ENCODE measurements at places on chromosomes 5 and 9.
A peak's percentile ranks its signal among the peaks of the same experiment; 100 is the strongest.

DNA sequence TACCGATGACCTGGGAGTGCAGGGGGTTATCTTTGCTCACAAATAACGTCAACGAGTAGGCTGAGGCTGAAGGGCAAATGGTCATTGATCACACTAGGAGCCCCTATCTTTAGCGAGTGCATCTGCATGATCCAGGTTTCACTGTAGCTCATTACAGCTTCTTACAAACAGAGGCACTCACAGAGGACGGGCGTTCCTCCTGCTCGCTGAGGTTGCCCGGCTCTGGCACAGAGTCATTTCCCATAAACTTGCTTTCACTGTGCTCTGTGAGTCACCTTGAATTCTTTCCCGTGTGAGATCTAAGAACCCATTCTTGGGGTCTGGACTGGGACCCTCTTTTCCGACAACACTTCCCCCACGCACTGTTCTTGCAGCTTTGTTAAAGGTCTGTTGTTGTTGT, 1.9 kb upstream of the PAEP start:
- no peak for DNase-seq

DNA sequence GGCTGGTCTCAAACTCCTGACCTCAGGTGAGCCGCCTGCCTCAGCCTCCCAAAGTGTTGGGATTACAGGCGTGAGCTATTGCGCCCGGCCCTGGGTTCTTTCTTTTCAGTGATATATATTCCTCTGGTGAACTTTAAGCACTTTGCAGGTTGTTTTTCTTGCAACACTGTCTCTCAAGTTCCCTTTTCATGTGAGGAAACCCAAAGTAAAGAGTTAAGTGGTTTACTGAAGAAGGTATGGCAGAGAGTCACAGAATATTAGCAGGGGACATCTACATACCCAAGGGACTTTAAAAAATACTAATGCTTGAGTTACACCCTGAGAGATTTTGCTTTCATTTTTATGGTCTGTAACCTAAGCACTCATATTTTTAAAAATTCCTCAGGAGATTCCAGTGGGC, 6.7 kb upstream of the GAPT start:
- no peak for DNase-seq

DNA sequence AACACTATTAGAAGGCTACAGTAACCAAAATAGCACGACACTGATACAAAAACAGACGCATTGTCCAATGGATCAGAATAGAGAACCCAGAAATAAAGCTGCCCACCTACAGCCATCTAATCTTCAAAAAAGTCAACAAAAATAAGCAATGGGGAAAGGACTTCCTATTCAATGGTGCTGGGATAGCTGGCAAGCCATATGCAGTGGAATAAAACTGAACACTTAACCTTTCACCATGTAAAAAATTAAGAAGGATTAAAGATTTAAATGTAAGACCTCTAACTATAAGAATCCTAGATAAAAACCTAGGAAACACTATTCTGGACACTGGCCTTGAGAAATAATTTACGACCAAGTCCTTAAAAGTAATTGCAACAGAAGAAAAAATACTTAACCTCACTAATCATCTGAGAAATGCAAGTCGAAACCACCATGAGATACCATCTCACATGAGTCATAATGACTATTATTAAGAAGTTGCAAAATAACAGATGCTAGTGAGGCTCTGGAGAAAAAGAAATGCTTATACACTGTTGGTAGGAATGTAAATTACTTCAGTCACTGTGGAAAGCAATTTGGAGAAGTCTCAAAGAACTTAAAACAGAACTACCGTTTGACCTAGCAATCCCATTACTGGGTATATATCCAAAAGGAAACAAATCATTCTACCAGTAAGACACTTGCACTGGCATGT, 203.3 kb upstream of the CDH9 start:
- DNase-seq, result no peak

GRCh38 chr5:67020096-67020615, 176.4 kb downstream of the CD180 start:
- DNase-seq, result no peak

- no peak for DNase-seq
These were observed 343.8 kb upstream of the CHD1 start for GRCh38 chr5:99272576-99272975.

DNA sequence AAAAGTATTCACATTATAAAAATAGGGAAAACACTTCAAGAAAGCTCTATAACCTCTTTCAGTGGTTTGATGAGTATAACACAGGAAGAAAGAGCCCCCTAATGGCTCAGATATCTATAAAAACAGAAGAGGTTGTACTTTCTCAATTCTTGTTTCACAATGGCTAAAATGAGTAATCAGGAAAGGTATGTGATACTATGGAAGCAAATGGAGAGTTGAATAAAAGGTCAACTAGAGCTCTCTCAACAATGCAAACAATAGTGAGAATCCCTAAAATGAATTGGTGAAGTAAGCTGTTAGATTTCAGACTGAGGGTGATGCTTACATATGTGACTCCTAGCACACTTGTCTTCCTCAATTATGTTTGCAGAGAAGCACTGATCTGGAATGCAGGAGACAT, 584.6 kb upstream of the CDH18 start:
- no peak for DNase-seq

DNA sequence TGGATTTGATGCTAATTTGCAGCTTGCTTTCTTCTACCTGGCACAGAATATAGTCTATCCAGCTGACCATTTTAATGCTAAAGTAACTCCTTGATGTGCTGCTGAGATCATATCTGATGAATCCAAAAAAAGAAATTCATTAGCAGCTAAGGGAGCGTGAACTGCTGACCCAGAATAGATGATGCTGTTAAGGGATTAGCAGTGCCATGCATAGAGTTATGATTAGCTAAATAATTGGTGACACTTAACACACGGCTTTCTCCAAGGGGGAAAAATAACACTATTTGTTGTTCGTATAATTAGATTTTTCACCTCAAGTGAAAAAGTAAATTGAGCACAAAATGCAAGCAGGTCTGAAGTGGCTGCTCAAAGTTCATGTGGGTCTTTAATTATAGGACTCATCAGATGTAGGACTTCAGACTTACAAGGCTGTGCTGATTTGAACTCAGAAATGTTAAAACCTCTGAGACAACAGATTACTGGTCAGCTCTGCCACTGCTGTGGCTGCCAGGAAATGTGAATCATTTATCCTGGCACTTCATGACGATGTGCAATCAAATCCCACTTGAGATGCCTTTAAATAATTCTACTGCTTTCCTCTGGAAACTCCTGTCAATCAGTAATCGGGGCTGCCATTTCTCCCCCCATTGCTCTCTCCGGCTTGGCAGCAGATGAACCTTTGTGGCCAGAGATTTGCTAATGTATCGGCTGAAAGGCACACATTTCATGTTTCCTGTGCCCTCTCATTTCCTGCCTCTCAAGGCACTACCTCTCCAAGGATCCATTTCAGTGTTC, 291.6 kb upstream of the C9orf72 start:
- DNase-seq, result no peak

DNA sequence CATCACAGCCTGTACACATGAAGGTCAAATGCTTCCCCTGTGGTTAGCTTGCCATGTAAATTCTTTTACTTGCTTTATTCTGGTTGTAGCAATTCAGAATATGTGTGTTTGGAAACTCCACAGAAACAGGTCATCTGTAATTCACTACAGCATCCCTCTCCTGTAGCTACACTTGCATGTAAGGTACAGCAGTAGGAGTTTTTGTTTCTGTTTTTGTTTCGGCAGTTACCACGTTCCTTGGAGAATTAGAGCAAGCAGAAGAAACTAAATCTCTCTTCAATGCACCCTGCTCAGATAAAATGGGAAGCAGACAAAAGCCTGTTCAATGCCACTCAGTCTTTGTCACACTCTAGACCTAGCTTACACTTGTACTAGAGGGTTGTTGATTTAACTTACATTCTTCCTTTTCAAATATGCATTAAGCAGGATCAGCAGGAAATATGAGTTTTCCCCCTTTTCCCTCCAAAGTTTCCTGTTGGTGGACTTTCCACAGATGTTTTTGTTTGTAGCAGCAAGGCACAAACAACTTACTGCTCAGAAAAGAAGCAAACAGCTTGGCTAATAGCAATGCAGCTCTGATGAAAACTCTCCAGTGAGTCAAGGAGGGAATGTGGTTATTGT, 80.9 kb downstream of the YIPF5 start:
- no peak for DNase-seq

GRCh38 chr9:133026426-133026825, 4.4 kb upstream of the GTF3C5 start:
- no peak for DNase-seq

DNA sequence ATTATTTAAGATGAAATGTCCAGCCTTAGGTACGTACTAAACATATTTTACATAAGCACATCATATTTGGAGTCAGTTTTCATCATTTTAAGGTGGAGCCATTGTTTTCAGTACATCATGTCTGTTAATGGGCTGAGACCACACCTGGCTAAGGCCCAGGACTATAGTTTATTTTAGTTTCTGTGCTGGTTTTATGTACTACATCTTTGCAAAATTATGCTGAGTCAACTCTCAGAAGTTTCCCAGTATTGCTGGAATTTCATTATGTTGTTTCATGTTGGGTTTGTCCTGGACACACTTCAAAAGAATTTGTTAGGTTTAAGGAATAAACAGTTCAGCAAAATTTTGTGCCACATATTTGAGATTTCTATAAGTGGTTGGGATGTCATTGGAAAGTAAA, 171.2 kb downstream of the CCDC171 start:
- no peak for DNase-seq

DNA sequence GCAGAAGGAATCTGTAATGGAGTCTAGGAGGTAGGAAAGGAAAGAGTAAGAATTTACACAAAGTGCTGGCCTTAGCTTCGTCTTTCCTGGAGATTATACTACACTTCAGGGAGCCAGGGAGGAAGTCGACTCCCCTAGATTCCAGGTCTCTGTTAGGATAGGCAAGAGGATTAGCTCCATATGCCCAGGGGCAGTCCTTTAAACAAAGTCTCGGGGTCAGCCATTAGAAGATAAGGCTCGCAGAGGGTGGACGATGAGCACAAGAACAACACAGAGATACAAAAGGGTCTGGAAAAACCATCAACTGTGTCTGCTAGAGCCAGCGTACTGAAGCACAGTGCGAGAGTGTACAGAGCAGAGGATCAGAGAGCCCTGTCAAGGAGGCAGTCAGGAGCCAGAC, 344.7 kb upstream of the TNC start:
- no peak for DNase-seq

DNA sequence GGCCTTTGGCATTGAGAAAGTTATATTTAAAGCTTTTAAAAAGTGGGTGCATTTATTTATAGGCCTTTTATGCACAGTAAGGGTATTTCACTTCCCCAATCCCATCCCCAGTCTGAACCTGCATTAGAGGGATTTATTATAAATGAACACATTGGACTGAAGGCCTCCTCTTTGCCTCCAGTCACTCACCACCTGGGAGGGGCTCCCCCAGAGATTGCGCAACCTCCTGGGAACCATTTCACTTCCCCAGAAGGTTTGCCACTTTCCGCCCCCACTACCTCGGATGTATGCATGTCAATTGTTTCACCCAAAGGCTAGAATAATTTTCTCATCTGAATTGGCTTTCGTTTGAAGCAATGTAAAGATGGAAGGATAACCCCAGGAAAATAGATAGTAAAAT, 29.8 kb upstream of the VCAN start:
- DNase-seq, result no peak

DNA sequence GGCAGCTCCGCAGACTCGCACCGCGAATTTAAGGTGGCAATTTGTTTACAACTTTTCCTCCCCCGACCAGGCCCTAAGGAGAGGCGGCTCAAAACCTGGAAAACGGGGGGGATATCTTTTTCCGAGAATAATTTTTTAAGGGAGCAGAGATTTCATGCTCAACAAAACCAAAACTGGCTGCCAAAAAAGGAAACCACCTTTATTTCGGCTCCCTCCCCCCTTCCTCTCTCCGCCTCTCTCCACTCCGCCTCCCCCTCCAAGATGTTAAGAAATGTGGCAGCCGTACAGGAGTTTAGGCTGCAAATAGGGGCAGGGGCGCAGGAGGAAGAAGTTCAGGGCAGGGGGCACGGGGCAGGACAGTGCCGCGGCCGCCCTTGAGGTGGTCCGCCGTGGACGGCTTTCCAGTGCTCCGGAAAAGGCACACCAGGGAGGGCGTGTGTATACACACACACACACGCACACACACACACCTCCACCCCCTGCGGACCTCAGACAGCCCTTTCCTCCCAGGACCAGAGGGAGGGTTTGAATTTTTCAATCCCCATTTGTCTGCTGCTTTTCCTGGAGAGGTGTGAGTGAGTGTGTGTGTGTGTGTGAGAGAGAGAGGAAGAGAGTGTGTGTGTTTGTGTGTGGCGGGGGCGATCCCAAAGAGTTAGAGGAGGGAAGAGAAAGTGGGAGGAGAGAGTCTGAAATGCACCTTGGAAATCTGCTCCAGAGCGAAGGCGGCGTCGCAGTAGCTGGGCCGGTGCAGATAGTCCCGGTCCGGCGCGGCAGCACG, 9.1 kb downstream of the PTCH1 start:
- DNase-seq, result peak; percentile 38

- DNase-seq, result no peak
These were observed 3.3 kb downstream of the UBE2R2 start for GRCh38 chr9:33820231-33820745.

DNA sequence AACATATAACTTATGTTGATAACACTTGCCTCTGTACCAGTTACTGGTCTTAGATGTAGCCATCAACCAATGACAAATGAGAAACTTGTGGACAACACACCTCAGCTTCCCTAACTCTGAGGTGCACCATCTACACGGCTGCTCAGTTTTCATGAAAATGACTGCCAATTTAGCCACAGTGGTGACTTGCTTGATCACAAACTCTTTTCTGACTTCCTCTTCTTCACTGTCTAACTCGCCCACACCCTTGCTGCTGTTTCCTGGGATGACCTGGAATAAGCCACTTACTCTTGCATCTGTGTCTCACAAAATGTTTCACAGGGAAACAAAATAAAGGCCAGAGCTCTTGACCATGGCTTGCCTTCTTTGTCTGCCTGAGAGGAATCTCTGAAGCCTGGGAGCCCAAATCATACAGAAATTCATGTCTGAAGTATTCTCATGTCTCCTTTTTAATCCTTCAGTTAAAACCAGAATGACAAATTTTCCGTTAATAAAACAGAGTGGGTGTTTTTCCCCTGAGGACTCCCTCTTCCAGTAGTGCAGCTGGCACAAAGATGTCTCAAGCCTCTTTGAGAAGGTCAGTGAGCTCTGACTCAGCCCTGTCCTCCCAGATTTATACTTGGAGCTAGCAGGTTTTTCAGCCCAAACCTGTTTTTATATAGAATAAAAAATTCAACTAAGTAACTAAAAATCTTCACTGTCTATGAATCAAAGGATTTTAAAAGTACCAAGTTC, 126.5 kb upstream of the PAM start:
- no peak for DNase-seq

All from stimulated activated effector memory CD8-positive, alpha-beta T cell treated with anti-CD3 and anti-CD28 coated beads, Interleukin-12 subunit alpha, Interleukin-12 subunit beta, amount 100 ng/mL, for 72 hours (primary cell).